Activated T-helper 1 cell treated with Interleukin-2 at 50 U/mL for 16 hours (primary cell): ENCODE measurements at places on chromosomes 4 and X.

DNA sequence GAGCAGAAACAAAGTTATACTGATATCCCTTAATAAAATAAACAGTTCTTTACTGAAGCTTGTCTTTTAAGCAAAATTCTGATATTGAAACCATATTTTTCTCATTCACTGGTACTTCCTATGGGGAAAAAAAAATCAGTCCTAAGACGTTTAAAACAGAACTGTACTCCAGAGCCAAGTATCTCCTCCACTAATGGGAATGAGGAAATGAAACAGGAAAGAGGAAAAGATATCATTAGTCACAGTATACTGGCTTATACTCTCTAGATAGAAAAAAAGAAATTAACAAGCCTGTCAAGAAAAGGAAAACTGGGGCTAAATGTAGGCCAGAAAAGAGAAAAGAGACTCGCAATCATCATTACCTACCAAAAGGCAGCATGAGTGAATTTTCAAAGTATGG lies 252.7 kb downstream of the CENPC start:
- DNase-seq = no peak

DNA sequence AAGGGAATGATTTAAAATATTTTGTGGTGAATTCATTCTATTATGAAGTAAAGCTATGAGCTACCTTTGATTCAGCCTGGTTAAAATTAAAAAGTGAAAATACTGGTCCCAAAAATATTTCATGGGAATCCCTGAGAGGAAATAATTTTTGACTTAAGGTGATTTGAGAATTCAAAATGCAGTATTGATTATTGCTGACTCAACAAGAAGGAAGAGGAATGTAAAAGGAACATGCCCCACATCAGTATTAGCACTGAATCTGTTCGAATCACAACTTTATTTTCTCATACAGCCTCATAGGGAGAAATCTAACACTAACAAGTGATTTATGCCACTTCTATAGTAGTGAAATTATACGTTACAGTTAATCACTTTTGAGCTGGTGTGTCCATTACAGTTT lies 27.7 kb downstream of the EIF2S3 start:
- DNase-seq = no peak

DNA sequence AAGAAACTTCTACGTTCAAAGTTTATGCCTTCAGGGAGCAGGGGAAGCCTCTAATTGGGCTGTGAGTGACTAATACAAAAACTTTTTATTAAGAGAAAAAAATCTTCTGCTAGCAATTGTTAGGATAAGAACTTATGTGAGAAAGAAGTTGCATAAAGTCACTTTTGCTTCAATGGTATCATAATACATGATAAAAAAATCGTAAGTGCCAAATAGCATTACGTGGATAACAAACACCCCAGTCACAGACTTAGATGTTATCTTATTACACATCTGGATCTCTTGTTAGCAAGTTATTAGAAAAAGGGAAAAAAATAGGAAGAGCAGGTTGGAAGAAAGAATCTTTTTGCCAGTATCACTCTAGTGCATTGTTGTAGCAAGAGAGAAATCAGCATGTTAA lies 4.2 kb upstream of the NDST4 start:
- no peak for DNase-seq

DNA sequence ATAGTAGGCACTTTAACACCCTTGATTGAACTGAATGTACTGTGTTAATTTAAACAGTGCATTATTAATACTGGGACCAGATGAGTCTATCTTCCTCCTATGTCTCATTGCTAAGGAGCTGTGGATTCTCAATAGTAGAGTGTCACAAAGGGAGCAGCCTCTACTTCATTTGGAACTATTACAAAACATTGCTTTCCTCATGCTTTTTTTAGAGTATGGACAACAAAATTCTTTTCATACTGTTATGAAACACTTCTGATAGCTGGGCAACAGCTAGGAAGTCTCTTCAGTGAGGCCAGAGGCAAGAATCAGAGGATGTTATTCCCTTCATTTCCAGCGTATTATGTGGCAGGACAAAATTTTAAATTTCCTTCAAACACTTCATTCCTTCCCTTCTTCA lies 160.8 kb downstream of the FBXO8 start:
- no peak for DNase-seq

- DNase-seq = no peak
Observed at GRCh38 chrX:44447214-44447613, 95.4 kb downstream of the FUNDC1 start.

DNA sequence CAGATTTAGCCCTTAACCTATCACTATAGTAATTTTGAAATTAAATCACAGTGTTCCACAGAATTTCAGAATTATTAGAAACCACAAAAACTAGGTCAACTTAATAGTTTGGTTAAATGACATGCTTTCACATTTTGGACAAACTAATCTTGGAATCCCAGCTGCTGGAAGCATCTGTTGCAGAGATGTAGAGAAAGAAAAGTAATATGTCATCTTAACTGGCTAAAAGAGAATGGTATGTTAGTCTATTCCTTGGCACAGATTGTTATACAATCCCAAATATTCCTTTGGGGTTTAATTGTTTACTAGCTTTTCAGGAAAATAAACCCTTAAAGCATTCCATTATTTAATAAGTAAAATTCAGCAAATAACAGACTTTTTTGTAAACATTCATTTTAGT lies 519.9 kb downstream of the IL15 start:
- DNase-seq = no peak

- DNase-seq = no peak
Observed at GRCh38 chrX:46965125-46965758, 53.0 kb downstream of the JADE3 start.

GRCh38 chr4:25818371-25818871 lies 44.4 kb downstream of the SEL1L3 start:
- no peak for DNase-seq
